ENCODE measurements at places on chromosomes 6 and 20.
A peak's percentile ranks its signal among the peaks of the same experiment; 100 is the strongest.

GRCh38 chr20:51610111-51610510, 67.6 kb upstream of the NFATC2 start:
- no peak for ATAC-seq

DNA sequence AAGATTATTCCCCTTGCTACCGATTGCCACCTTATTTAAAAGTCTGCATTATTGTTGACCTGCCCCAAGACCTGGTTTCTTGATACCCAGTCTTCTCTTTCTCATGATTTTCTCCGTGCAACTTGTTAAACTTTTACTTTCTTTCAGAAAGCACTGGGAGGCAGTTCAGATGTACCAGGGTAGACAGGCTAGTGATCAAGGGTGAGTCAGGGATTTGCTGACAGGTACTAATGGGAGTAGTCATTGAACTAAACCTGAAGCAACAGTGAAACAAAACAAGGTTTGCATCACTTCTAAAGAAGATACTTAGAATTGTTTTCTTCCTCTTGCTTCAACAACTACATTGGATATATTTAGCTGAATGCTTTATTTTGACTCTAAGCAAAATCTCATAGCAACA, 124.4 kb downstream of the KCNQ5 start:
- ATAC-seq = peak; percentile 96

- no peak for ATAC-seq
Observed at GRCh38 chr6:146948790-146949342, 255.4 kb upstream of the STXBP5 start.

GRCh38 chr20:22346716-22347115, 237.7 kb downstream of the FOXA2 start:
- no peak for ATAC-seq

- peak; percentile 30 for ATAC-seq
Observed at GRCh38 chr20:35619196-35620095, 3.8 kb downstream of the SPAG4 start.

- ATAC-seq = no peak
Observed at GRCh38 chr20:13318871-13319521, 97.9 kb downstream of the ISM1 start.

GRCh38 chr6:34249469-34250261, 859 bp upstream of the SMIM29 start:
- peak; percentile 37 for ATAC-seq

- peak; percentile 97 for ATAC-seq
Observed at GRCh38 chr20:543369-544152, at the start of gene CSNK2A1. Gene CSNK2A1 (minus strand): TSS chr20:543790. CDS start chr20:508551, 35,239 bp downstream.

DNA sequence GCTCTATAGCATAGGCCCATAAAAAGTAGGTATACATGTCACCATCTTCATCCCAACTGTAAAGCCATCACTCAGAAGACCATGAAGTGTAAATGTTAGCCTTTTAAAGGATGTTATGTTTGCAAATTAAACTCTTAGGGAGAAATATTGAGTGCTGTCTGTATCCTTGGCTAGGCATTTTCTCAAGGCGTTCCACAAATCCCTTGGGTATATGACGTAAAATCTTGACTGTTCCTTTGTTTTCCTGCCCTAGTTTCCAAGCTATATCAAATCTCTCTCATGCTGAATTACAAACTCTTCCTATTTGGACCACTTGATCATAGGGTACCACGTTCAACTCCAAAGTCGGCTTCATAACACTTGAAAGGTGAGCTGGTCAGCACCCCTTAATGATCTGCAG, 486.2 kb downstream of the HDGFL1 start:
- ATAC-seq = no peak

DNA sequence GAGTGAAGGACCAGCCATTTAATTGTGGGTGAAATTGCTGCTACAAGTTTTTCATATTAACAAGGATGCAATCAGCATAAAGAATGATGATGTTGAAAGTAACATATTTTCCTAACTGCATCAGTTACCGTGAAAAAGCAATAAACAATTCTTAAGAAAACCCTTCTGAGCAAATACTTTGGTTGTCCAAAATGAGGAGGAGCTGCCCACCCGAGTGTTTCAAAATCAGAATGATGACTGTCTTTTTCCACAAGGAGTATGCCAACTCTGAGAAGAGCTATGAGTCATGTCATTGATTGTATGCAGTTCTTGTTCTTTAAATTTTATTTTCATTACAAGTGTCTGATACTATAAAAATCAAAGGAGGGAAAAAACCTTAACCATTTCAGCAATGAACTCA, 470.5 kb downstream of the COL12A1 start:
- no peak for ATAC-seq

DNA sequence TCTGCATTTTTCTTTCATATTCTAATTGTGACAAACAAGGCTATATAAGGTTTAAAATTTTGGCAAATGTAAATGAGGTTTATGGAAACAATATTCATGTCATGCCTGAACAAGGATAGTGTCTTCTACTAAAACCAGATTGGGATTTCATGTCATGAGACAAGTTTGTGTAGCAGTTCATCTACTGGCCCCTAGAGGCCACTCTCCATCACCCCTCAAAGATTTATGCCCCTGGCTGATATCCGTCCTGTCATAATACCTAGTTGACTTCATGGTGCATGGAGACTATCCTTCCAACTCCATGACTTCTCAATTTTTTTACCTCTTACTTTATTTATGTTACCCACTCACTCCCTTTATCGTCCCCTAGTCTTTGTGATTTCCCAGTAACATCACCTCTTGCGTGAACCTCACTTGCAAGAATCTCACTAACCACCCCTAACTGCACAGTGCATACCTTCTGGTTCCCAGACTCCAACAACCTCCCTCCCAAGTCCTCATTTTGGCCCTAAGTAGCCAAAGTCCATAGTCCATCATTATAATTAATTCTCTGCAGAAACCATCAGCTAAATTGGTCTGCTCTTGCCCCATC, 179.8 kb downstream of the TASP1 start:
- ATAC-seq = peak; percentile 67

DNA sequence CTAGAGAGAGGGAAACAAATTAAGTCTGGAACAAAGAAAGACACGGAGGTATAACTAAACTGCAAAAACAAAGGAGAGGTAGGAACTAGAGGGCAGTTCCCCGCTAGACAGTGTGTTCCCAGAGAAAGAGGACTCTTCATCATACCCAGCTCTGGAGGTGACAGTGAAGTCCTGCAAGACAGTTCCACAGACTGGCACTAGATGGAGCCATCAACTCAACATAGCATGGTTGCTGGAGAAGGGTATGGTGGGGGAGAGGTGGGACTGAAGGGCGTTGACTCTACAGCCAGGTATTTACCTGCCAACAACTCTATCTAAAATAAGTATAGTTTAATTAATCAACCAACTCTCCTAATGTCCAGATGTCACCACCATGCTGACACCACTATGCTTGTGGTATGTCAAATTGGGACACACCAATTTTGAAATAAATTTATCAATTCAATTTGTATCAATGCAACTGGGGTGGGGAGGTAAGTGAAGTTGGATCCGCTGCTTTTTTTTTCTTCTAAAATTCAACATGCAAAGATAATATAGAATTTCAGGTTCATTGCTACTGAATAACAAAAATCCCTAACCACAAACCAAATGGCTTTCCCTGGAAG, 9.7 kb downstream of the BACH2 start:
- ATAC-seq = peak; percentile 58

DNA sequence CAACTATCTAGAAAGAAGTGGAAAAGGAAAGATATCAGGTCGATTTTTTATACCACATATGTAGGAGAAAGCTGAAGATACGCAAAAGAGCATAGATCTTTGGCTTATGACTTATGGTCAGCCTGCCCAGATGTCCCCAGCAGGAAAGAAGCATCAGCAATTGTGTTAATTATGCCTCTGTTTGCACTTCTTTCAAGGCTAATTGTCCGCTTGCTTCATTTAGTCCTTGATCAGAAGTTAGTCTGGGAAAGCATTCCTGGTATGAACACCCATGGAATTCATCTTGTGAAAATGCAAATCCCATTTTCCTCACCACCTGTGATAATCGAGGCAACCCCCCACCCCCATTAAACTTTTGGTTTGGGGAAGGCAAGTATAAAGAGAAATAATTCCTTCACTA, 62.8 kb downstream of the ATP9A start:
- ATAC-seq = no peak

DNA sequence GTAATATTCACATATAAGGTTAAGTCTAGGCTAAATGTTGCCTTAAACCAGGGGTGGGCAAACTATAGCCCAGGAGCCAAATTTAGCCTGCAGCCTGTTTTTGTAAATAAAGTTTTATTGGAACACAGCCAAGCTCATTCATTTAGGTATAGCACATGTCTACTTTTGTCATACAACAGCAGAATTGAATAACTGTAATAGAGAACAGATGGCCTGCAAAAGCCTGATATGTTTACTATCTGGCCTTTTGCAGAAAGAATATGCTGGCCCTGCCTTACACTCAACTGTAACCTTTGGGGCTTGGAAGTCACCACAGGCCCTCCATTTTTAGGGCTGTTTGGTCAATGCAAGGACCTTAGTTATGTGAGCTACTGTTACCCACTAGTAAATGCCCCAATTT, 17.7 kb upstream of the BCLAF1 start:
- no peak for ATAC-seq

- no peak for ATAC-seq
Observed at GRCh38 chr20:62394248-62395245, 7.6 kb downstream of the RPS21 start.

- ATAC-seq = no peak
Observed at GRCh38 chr6:54426995-54427394, 118.8 kb downstream of the TINAG start.

- peak; percentile 97 for ATAC-seq
Observed at GRCh38 chr6:47741807-47742206, 40.0 kb upstream of the OPN5 start.

DNA sequence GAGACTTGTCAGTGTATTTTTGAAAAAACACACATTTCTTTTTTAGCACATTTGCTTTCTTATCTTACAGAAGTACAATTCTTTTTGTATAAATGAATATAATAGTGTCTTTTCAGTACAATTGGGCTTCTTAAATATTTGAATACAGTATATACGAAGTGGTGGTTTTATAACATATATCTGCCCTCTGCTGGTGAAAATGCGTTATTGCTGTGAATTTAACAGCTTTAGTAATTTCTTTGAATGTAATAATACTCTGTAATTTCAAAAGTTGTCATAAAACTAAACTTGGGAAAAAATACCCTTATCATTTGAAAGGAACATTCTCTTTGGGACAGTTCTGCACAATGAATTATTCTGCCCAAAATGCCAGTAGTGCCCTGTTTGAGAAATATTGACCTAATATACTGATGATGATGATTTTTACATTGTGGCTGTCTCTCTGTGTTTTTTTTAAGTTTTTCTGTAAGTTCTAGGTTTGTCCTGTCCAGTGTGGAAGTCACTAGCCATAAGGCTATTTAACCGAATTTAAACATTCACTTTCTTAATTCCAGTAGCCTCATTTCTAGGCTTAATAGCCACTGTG, 19.0 kb downstream of the SMAP1 start:
- no peak for ATAC-seq

- peak; percentile 17 for ATAC-seq
Observed at GRCh38 chr6:108872141-108872557, 23.9 kb downstream of the ARMC2 start.

DNA sequence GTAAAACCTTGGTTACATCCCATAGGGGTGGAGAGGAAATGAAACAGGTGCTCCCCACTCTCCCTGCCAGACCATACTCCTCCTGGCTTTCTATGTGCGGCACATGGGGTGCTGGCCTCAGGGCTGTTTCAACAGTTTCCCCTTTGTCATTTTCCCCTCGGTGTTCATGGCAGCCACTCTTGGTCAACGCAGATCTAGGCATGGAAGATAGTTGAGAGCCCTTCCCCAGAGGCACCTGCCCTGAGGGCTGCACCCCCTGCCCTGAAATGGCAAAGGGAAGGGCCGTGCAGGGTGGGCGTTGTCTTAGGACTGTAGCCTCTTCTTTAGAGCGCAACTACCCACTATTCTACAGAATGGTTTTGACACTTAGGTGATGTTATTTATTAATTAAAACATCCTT, 4.4 kb downstream of the CST1 start:
- no peak for ATAC-seq

DNA sequence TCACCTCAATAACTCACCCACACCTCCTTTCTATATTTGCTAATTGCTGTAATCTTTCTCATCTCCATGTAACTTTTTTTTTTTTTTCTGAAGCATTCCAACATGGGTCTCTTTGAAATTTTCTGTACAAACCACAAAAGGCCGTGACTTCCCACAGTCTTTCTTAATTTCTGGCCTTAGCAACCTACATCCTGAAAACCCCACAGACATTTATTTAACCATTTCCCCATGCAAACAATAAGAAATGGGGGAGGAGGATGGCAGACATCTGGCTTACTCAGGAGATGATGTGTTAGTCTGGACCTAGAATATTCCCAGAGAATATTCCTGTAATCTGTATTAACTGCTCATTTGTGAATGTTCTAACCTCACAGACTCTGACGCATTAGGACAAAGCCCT, 57.6 kb downstream of the MEP1A start:
- no peak for ATAC-seq

GRCh38 chr6:12136905-12137304, 124.8 kb downstream of the HIVEP1 start:
- ATAC-seq = peak; percentile 37

DNA sequence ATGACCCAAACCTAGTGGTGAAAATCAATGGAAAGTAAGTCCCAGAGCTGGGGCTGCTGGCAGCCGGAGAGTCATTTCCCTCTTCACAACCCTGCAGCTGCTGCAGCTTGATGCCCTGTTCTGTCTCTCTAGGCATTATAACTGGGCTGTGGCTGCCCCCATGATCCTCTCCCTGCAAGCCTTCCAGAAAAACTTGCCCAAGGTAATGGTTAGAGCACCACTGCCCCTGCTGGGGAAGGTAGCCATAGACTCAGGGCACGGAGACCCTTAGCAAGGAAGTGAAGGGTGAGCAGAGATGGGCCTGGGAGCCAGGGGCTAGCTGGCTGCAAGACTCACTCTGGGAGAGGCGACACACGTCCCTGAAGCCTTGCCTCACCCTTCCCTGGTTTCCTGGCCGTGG, 12.0 kb downstream of the LPIN3 start:
- no peak for ATAC-seq

Measured in esophagus mucosa (tissue), 1 donor.